Astrocyte of the spinal cord (primary cell): ENCODE measurements at places on chromosomes 2 and 18.

- no peak for DNase-seq
These were observed 26.4 kb upstream of the CYTIP start for GRCh38 chr2:157470321-157470720.

- no peak for DNase-seq
These were observed 10.8 kb downstream of the GPR35 start for GRCh38 chr2:240635998-240636547.

- DNase-seq: no peak
These were observed 271.6 kb downstream of the PTGR3 start for GRCh38 chr18:74937291-74937690.

DNA sequence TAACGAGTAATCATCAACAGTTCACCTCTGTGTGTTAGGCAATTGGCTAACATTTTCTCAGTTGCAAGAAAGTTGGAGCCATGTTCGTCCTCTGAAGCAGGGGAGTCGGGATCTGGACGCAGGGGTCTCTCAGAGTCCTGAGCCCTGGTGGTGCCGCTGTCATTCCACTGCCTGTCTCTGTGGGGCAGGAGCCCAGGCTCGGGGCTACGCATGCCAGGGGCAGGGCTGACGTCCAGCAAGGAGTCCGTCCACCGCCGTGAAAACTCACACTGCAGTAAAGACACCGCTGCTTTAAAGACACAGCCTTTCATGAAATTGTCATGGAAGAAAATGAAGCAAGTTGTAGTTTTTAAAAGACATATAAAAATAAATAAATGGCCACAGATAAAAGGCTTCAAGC lies 571.1 kb upstream of the SOX11 start:
- no peak for DNase-seq

- DNase-seq: no peak
These were observed 836.7 kb downstream of the CBLN2 start for GRCh38 chr18:71707400-71707799.

- DNase-seq: no peak
These were observed 119.8 kb downstream of the RTTN start for GRCh38 chr18:70085641-70086040.

GRCh38 chr2:74375838-74376237 lies 4.3 kb downstream of the DCTN1 start:
- DNase-seq: no peak

- DNase-seq: peak; percentile 23
These were observed 23.7 kb downstream of the METTL8 start for GRCh38 chr2:171410101-171410500.

- DNase-seq: no peak
These were observed 84.6 kb downstream of the SLC66A3 start for GRCh38 chr2:11239666-11240462.

GRCh38 chr2:71505086-71505769 lies 51.9 kb downstream of the DYSF start:
- DNase-seq: no peak

DNA sequence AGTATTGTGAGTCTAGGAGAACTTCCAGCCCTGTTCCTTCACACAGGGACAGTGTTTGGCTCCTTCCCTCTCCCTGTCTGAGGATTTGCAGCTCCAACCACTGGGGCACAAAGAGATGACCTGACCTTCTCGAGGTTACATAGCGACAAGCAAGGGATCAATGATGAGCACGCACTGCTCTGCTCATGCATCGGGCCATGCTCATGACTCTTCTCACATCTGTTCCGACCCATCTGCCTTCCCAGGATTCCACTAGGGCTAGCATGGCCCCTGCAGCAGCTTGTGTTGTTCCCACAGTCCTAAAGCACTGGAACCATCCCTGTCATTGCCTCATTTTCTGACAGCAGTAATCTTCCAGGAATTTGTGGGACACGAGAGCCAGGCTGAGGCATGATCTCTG lies 78.8 kb upstream of the ARHGAP28 start:
- DNase-seq: no peak

GRCh38 chr2:181185948-181186347 lies 205.5 kb downstream of the UBE2E3 start:
- no peak for DNase-seq

- no peak for DNase-seq
These were observed 150.6 kb upstream of the TCF4 start for GRCh38 chr18:55738483-55739114.

DNA sequence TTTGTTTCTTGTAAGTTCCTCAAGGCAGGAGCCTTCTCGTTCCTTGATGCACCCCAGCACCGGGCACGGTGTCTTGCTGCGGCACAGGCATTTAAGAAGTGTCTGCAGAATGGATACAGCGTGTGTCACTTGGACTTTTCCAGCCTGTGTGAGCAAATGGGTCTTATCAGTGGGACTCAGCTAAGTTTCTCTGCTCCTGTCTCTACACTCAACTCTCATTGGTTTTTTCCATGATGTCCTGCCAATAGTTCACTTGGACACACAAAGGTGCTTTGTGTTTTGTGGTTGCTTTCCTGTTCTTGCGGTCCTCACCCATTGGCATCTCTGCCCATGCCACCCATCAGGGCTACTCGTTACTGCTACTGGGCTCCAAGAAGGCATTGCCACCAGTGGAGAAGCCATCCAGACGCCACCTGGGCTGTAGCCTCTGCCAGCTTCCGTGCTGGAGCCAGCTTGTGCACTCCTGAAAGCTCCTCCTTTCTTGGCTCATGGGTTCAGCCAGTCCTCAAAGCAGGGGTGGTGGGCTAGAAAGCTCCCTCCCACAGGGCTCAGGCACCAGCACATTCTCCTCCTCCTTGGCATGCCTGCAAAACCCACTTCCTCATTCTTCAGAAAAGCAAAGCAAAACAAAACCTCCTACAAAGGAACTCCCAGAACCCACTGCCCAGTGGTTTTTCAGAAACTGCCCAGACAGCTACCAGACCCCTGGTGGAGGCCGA lies 41.4 kb downstream of the IL1R2 start:
- peak; percentile 96 for DNase-seq

- DNase-seq: peak; percentile 71
These were observed 85.9 kb upstream of the CCBE1 start for GRCh38 chr18:59783138-59783537.

GRCh38 chr2:129908721-129909373 lies 70.6 kb upstream of the RAB6C start:
- DNase-seq: no peak

DNA sequence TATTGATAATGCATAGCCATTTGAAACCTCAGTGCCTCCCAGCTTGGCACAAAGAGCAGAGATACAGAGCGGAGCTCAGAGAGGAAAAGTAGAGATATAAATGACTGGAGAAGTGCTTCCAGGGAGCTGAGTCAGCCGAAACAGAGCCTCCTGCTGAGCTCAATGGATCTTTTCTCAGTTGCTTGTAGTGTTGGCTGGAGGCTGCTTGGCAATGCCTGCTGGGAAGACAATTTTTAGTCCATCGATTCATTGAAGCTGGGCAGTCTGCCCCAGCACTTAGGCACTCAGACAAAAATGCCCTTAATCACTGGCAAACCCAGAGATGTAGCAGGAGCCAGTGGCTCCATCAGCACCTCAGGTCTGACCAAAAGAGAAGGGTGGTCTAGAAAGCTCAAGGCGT lies 81.3 kb upstream of the SETBP1 start:
- DNase-seq: peak; percentile 88

- DNase-seq: no peak
These were observed 640.2 kb upstream of the POU3F3 start for GRCh38 chr2:104213758-104214157.

- DNase-seq: no peak
These were observed 282.8 kb downstream of the ZEB2 start for GRCh38 chr2:144237108-144237507.

DNA sequence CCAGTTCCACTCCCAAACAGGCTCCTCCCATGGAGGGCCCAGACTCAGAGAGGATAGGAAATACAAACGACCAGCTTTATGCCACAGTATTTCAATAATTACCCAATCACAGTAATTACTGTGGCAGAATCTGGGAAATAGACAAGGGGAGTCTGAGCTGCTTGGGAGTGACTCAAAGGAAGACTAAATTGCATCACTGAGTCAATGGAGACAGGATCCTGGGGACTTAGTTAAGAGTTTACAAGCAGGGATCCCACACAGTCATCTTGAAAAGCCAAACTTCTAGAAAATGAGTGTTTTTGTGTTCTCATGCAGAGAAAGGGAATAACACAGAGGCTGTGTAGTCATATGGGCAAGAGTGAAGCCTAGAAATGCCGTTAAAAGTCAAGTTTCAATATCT lies 1142.1 kb downstream of the CNTNAP5 start:
- peak; percentile 26 for DNase-seq

DNA sequence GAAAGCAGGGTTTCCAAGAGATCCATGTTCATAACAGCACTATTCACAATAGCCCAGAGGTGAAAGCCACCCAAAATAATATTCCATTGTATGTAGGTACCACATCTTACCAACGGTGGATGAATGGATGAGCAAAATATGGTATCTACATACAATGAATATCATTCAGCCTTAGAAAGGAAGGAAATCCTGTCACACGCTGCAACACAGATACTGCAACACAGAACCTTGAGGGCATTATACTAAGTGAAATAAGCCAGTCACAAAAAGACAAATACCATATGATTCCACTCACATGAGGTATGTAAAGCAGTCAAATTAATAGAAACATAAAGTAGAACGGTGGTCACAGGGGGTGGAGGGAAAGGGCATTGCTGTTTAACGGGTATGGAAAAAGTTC lies 155.7 kb downstream of the DTNB start:
- DNase-seq: no peak

- DNase-seq: no peak
These were observed 195.4 kb downstream of the HAUS1 start for GRCh38 chr18:46299465-46300008.

GRCh38 chr2:120675460-120676130 lies 60.1 kb upstream of the GLI2 start:
- peak; percentile 40 for DNase-seq

DNA sequence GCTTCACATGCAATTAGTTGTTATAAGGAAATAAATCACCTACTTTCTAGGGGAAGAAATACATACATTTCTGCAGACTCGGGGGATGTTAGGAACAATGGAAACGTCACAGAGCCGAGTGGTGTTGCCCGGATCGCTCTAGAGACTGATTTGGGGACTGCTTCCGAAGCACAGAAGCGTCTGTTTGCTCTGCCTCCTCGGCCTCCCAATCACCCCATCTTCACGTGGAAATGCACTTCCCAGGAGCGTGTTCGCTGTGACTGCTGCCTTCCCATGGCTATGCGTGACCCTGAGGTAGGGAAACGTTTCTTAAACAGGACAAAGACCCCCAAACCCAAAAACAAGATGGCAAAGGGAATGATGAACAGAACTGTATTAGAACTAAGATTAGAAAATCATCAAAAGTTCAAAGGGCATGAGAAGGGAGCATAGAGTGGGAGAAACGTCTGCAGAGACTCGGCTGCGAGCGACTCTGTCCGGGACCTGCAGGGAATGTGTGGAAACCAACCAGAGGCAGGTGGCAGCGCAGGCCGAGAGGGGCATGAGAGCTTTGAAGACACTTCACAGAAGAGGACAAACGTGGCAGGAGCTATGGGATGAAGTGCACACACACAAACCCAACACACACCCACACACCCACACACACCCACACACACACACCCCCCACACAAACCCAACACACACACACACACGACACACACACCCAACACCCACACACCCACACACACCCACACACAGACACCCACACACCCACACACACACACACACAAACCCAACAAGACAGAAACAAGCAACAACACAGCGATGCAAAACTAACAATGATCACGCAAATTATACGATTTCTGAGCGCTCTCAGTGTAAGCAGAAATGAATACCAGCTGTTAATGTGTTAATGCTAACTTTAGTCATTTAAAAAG lies 41.3 kb downstream of the RTP5 start:
- no peak for DNase-seq

GRCh38 chr2:191155608-191156071 lies 4.8 kb upstream of the STAT4 start:
- DNase-seq: peak; percentile 63

- peak; percentile 99 for DNase-seq
These were observed at the start of gene SELENOI for GRCh38 chr2:26345545-26346453. Gene SELENOI (plus strand): TSS chr2:26346143. CDS start chr2:26346233, 90 bp downstream.

- no peak for DNase-seq
These were observed 626.7 kb downstream of the GALR1 start for GRCh38 chr18:77876319-77876865.

DNA sequence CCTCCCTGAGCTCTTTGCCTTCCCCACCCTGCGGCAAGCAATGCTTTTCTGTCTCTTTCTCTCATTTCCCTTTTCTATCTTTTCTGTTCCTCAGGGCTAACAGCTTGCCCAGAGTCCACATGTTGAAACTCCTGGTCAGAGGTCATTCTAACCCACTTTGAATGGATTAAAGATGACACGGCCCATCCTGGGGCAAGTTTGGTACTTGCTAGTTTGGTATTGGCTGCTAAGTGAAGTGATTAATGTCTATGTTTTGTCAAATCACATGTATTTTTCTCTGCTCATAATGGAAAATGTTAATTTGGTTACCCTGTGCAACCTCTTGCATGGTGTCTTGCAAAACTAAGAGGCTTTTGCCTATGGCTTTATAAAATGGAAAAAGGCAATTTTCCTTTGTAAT lies 960.2 kb downstream of the CNTNAP5 start:
- peak; percentile 7 for DNase-seq

DNA sequence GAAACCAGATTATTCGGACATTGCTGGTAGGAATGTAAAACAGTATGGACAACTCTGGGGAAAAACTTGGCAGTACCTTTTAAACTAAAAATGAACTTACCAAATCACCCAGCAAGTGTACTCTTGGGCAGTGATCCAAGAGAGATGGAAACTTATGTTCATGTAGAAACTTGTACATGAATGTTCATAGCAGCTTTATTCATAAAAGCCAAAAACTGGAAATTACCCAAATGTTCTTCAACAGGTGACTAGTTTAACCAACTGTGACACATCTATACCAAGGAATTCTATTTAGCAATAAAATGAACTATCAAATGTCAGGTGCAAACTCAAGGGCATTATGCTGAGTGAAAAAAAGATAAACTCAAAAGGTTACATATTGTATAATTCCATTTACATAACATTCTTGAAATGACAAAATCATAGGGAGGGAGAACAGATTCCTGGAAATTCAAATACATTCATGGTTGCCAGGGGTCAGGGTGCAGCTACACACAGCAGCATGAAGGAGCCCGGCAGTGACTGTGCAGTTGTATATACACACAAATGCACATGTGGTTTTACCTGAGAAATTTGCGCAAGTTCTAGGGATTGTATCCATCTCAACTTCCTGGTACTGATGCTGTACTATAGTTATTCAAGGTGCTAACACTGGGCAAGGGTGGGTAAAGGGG lies 3.5 kb upstream of the RNU4ATAC start:
- DNase-seq: no peak

GRCh38 chr2:53234548-53234903 lies 533.1 kb upstream of the CHAC2 start:
- DNase-seq: peak; percentile 8
